IPS DF 6.9 (cell line): ENCODE measurements at places on chromosomes 1 and 21.

GRCh38 chr21:38945545-38946245 lies 140.0 kb downstream of the ETS2 start:
- DNase-seq, result peak; percentile 57

GRCh38 chr1:195876792-195877191 lies 731.4 kb downstream of the KCNT2 start:
- no peak for DNase-seq

DNA sequence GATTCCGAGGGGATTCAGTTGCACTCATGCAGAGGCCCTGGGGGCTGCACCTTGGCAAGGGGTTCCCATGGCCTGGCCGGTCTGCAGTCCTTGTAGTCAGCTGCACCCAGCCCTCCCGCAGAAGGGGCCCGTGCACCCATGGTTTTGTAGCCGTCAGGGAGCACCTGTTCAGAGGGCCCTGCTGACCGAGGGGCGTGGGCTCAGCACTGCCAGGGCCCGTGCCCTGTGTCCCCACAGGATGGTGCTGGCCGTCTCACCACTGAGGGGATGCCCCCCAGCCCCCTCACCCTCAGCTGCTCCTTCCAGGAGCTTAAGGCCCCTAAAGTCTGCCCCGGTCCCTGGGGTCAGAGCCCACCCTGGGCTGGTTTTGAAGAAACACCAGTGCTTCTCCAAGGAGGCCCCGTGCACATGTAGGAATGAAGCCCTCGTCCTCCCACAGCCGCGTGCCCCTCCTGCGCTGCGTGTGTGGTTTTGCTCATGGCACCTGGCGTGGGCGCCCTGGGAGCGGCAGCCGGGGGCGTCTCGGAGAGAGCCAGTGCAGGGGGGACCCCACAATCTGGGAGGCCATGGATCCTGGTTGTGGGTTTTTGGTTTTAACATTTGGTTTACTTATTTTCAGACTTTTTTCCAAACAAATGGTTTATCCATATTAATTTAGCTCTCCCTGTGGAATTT lies 40.1 kb downstream of the PRKCZ start:
- DNase-seq, result no peak

DNA sequence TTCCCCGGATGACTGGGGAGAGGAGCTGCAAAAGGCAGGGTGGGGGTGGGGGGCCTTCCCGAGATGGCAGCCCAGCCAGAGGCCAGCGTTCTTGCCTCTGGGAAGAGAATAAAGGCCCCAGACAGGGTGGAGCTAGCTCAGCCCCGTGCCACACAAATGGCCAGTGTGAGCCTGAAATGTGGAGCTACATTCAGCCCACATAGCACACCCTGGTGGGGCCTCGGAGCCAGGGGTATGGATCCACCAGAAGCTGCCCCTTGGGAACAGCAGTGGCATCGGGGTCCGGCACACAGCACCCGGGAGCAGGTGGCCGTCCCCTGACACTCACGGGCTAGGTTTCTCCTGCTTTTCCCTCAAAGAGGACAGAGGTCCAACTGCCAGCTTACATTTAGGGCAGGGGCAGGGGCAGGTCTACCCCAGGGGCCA lies 93.9 kb downstream of the PDE9A start:
- DNase-seq, result no peak

DNA sequence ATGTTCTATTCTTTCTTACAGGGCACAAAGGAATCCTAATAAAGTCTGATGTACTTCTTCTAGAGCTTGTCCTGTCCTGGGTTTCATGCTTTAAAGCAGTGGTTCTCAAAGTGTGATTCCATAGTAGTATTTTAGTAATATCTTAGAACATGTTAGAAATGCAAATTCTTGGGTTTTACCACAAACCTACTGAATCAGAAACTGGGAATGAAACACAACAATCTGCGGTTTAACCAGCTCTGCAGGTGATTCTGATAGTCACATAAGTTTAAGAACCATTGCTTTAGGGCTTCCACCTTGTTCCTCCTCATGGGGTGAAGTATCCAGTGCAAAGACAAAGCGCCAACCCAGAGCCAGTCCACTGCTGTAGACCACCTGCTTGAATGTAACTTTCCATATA lies 41.1 kb downstream of the NGF start:
- DNase-seq, result no peak

GRCh38 chr1:207346513-207346912 lies 25.0 kb downstream of the CD55 start:
- no peak for DNase-seq

DNA sequence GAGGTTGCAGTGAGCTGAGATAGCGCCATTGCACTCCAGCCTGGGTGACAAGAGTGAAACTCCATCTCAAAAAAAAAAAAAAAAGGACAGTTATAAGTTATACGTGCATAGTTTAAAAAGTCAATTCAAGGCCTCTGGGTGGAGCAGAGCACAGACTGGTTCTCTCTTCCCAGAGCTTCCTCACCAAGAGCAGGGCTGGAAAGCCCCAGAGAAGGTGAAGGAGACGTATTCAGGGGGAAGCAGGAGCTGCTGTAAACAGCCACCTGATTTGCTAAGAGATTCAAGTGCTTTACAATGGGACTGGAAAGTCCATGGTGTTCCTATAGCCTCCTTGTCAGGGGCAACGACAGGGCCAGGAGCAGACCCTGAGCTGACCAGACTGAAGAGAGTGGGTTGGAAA lies 85.0 kb upstream of the LYST start:
- DNase-seq, result no peak

DNA sequence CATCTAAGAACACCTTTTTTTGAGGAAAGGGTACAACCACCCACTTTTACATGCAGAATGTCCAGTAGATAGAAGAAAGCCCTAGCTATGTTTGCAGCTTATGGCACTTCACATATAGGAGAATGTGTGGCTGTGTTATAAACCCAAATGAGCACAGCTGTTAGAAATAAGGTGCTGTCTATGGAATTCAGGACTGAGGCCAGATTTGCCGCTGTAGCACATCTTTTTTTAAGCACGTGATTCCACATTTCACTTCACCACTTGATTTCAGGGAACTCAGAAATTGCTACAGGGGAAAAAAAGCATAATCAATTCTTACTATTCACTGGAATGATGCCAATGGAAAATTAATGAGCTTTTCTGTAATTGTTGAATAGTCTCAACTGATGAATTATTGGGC lies 147.2 kb upstream of the ADAMTS5 start:
- DNase-seq, result no peak

DNA sequence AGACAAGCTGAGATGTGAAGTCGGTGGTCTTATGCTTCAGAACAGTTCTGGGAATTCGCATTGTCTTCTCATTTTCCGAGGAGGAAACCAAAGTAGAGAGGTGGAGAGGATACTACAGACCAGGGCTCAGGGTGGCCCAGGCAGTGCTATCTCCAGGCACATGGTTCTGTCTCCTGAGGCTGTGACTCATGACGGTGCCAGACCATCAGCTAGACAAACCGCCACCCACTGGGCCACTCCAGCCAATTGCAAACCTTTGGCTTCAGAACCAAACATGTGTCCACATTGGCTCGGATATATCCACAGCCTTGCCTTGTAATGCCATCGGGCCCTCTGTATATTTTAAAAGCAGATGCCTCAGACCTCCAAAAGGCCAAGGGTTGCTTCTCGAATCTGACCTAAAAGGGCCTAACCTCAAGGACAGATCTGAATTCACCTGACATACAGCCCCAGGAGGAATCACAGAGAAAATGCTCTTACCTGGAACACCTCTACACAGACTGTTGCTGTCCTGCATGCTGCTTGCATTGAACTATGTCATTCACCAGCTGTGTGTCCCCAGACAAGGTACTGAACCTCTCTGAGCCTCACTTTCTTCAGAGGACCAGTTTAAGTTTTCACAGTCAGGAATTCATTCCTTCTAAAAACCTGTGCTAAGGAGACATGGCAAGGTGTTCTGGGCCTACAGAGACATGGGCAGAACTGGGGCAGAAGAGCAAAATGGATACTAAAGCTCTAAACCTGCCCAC lies 224.9 kb upstream of the JUN start:
- DNase-seq, result no peak

GRCh38 chr1:111621050-111621449 lies 1.5 kb downstream of the RAP1A start:
- no peak for DNase-seq

DNA sequence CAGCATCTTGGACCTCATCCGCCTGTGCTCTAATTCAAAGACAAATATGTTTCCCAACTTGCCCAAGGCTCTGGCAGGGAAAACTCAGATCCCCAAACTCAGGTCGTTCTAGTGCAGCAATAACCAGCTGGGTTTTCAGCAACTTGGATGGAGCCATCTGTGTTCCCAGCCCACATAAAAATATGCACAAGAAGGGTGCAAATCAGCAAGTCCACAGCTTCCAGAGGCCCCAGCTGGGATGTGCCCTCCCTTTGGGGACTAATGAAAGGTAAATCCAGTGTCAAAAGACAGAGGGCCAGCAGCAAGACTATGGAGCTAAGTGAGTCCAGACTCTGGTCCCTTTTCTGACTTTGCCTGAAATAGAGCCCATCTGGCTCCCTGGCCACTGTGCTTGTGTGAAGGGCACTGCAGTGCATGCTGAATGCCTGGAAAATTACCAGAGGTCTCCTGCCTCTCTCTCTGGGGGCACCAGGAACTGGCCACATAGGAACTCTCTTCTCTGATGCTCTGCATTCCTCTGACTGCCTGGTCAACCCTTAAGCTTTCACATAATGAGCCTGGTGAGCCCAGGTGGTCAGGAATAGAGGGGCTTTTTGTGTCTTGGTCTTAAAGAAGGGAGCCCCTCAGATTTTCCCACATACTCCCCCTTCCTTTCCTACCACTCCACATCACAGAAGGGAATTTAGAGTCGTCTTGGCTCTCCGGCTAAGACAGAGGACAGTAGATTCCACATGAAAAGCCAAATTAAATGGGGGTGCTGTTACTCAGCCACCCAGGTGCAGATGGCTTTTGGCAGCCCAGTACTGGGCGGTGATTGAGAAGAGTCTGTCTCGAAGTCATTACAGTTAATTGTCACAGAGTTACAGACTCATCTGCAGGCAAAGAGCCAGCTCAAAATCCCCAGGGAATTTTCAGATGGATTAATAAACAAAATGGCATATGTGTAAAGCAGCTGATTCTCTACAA lies 88.1 kb upstream of the C1orf21 start:
- no peak for DNase-seq

GRCh38 chr1:45250544-45250943 lies 44.1 kb upstream of the ZSWIM5 start:
- no peak for DNase-seq

DNA sequence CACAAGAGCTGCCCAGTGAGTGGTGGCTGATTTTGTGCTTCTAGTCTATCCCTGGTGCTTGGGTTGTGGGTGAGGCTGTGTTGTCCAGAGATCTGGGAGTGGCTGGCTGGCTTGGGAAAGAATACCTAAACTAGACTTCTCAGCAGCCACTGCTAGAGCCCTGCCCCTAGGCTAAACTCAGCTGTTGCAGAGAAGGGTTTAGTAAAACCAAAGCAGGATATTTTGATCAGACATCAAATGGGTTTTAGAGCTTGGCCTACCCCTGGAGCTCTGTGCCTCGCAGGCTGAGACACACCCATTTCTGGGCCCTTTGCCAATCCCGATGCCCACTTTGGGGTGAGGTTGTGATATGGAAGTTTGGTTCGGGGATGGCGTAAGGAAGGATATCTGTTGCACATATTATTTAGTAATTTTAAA lies 88.5 kb downstream of the UCK2 start:
- no peak for DNase-seq

DNA sequence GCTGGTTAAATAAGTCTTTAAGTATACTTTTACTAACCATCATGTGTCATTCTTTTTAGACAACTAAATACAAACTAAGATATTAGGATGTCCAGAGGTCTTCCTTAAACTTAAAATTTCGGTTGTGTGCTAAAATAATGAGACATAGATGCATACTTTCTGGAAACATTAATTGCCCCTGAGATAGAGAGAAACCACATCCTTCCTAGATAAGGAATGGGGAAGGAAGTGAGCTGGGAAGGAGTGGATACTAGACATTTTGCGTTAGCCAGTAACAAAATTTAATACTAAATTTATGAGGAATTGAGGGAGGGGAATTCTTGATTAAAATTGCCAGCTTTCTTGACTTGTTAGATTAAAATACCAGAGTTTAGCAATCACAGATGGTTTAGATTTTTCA lies 37.1 kb upstream of the PTGS2 start:
- DNase-seq, result no peak

GRCh38 chr1:96820107-96820506 lies 98.5 kb downstream of the PTBP2 start:
- no peak for DNase-seq

- no peak for DNase-seq
Measured at GRCh38 chr1:93155335-93155734, 24.9 kb downstream of the TMED5 start.

DNA sequence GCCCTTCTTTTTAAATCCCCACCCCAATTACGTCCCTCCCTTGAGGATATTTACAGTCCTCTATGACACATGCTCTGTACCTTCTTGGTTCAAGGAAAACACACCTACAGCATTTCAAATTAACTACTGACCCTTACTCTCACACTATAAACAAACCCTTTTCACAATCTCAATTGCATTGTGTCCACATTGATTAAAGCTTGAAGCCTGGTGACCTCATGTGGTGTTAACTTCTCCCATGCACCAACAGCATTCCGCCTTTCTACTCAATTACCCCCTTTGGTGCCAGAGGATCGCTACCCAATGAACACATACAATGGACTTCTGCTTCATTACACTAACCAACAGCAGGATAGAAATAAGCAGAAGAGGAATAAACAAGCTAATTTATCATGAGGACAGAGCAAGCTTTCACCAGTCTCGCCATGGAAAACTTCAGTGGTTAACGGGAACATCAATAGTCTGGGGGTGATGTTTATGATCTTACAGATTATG lies 15.2 kb downstream of the WLS start:
- no peak for DNase-seq

DNA sequence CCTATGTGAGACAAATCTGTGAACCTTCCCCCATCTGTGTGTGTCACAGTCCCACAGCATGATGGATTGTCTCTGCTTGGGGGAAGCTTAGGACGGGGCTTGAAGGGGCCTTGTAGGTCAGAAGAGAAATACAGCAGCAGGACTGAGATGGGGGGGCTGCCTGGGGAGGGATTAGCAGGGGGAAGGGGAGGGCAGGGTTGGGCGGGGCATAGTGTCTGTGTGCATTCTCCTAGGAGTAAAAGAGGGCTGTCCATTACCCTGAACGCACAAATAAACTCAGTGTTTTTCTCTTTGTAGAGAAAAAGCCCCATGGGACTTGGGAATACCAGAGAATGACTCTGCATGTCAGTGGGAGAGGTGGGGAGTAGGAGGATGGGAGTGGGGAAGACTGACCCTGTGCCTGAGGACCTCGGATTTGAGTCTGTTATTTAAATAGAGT lies 16.4 kb downstream of the RNF220 start:
- DNase-seq, result no peak

DNA sequence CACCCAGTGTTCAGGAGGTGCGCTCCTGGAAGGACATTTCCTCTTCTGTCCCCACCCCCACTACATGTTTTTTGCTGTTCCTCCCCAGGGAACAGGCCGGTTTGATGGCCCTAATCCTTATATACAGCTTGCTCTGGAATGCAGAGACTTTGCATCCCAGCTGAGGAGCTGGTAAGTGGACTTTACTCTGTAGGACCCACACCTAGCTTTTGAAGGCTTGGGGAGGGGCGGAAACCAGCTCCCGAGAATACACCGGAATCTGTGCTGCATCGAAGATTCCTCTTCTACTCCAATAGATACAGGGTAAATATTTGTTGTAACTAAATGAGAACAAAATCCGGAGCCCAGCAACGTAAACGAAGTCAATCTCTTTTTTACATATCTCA lies 1.2 kb upstream of the CGN start:
- DNase-seq, result no peak

- no peak for DNase-seq
Measured at GRCh38 chr1:66598670-66599069, 64.7 kb downstream of the SGIP1 start.
